NCI-H1092 (cell line): ENCODE measurements at places on chromosomes 3 and 15.

- no peak for DNase-seq
Observed at GRCh38 chr3:5463991-5464390, 276.5 kb downstream of the EDEM1 start.

DNA sequence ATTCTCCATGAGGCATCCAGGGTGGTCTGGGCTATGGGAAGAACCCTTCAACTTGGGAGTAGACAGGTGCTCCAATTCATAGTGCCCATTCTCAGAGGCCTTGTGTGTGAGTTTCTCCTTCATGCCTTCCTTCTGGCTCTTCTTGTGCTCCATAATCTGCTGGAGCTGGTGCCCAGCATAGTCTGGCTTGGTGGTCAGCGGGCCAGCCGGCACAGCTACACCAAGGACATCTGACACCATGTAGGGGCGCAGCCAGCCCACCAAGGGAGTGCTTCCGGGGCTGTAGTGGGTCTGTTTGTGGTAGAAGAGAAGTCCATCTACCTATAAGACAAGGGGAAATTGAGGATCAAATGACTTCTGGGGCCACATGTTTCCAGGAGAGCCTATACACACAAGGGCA is 19.2 kb upstream of the PTPN9 start:
- no peak for DNase-seq

DNA sequence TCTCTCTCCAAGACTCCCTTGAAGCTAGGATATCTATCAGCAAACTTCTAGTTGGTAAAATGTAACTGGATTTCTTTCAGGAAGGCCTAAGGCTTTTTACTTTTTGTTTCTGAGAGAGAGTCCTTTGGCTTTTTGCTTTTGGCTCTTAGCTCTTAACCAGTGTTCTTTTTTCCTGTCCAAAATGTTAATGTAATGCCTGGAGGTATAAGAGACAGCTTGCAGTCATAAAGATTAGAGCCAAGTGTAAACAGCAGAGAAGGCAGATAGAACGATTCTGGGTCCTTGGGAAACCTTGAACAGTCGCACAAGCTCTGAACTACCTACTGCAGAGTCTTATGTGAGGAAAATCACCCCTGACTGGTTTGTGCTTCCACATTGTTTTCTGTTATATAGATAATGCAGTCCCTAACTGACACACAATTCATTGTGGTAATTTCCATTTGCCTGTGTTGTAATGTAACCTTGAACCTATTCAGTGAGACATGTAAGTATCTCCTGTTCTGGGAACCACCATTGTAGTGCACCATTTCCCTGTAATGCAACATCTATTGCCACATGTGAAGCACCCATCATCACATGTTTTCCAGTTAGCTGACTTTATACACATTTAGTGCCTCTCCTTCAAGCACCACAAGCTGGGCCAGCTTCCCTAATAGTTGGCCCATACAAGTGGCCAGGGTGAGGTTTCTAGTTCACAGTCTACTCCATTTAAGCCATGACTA is 1311.9 kb downstream of the ROBO1 start:
- DNase-seq = no peak

- no peak for DNase-seq
Observed at GRCh38 chr3:40230382-40230781, 79.1 kb upstream of the EIF1B start.

DNA sequence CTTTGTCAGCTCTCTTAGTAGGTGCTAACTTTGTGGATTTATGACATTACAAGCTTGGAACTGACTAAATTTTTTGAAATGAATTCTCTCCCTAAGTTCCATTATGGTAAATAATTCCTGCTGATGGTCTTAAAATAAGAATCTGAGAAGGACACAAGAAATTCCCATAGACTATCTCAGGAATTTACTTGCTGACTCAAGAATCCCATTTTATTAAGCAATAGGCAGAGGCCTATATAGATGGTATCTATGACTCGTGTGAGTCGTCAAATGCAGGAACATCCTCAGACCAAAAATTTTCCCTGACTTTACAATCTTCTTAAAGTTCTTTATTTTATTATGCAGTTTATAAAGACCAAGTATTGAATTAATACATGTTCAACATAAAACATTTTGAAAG is 30.7 kb upstream of the CBLB start:
- no peak for DNase-seq

- no peak for DNase-seq
Observed at GRCh38 chr3:33883951-33884561, 85.6 kb downstream of the PDCD6IP start.

DNA sequence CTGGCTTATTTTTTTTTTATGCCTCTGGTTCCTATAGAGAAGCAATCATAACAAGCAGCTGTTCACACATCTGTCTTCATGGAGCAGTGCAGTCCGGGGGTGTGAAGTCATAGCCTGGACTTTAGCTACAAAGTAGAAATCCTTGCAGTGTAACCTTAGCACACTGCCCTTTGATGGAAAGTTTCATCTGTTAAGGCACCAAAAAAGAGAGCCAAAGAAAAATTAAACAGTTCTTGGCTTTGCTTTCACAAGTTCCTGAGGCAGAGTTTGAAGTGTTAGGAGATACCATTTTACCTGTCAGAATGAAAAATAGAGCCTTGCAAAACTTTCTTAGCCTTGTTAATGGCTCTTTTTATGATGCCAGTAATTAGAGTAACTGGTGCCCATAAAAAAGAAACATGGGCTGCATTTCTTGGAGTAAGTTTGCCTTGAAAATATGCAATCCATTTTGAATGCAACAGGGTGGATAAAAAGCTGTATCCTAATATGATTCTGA is 84.1 kb downstream of the PIK3R4 start:
- DNase-seq = no peak

GRCh38 chr3:184379358-184380184 is at the start of gene CHRD:
TSS of gene CHRD (plus strand) at chr3:184380054. CDS start at chr3:184380319, 265 bp downstream.
- no peak for DNase-seq

DNA sequence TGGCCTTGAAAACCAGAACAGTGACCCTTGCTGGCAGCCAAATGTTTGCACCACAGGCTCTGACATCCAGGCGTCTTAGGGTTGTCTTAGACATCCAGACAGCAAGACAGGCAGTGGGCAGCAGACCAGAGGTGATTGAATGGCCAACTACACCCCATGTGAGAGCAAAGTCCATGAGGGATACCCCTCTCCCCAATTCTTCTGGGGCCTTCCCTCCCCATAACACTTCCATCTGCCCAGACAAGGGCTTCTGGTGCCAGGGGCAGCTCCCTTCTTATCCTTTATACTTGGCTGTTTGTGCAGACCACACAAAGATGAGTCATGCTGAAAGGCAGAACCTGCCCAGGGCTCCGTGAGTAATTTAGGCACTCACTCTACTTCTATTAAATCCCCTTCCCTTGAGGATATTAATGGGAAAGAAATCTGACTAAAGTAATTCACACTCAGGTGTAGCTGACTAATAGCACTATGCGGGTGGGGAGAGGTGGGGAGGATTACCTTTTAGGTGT is 257.9 kb downstream of the UACA start:
- no peak for DNase-seq

DNA sequence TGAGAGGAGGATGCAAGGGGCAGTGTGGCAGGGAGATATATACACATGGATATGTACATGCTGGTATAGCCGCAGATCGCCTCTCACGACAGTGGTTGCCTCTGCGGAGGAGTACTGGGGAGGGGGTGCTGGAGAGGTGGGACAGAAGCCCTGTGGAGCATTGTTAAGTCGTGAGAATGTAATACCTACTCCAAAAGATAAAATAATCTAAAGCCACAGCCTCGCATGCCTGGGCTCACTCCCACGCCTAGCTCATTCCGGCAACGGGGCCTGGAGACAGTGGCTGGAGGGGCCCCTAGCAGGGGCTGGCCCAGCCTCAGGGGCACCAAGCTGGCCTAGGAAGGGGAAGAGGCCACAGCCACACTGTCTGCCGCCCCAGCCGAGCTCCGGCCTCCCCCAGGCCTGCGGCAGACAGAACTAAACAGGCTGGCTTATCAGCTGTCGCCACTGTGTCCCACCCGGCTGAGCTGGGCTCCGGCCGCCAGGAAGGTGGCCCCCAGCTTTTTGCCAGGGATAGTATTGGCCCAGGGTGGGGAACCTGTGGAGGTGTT is 65.1 kb upstream of the LCTL start:
- no peak for DNase-seq

- peak; percentile 24 for DNase-seq
Observed at GRCh38 chr15:85730001-85730820, 64.5 kb downstream of the KLHL25 start.

GRCh38 chr3:184914628-184915027 is 102.7 kb downstream of the VPS8 start:
- DNase-seq = no peak

- no peak for DNase-seq
Observed at GRCh38 chr15:28922707-28923012, 36.9 kb downstream of the APBA2 start.

DNA sequence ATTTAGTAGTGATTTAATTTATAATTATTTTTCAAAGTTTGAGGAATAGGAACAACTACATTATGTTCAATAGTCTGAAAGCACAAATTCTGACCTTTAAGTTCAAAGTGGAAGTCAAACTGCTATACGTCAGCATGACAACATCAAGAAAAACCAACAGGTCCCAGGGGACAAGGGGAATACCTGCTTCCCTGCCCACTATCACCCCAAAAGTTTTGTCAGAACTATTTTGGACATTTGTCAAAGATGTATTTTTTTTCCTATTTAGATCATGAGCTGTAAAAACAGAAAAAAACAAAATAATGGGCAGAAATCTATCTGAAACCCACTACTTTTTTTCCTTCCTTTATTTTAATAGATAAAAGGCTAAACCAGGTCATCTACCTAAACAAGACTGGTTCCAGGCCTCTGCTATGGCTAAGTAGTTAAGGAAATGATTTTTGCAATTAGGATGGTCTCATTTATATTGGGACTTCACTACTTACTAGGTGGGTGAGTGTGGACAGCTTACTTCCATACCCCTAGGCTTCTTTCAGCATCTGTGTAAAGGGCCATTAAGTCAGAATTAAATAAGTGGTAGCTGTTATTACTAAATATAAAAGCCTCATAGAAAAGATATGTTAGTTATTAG is 746.3 kb downstream of the FHIT start:
- no peak for DNase-seq

- DNase-seq = no peak
Observed at GRCh38 chr3:196220587-196220986, 4.3 kb downstream of the SLC51A start.

DNA sequence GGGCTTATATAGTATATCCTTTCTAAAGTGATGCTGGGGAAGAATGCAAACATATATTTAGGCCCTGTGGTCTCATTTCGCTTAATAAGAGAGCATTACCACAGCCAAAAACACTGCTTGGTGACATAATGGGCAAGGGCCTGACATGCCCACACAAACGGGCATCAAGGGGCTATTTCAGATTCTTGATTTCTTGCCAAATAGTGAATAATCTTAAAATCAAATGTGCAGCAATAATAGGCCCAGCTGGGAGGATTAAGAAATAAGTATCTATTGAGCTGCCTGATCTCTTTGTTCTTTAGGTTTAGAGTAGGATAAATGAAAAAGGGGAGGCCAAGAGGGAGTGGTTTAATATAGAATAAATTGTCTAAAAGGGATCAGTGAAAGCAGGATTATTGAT is 241.0 kb upstream of the GBE1 start:
- DNase-seq = no peak

GRCh38 chr3:10432156-10432845 is 73.1 kb downstream of the ATP2B2 start:
- peak; percentile 24 for DNase-seq

DNA sequence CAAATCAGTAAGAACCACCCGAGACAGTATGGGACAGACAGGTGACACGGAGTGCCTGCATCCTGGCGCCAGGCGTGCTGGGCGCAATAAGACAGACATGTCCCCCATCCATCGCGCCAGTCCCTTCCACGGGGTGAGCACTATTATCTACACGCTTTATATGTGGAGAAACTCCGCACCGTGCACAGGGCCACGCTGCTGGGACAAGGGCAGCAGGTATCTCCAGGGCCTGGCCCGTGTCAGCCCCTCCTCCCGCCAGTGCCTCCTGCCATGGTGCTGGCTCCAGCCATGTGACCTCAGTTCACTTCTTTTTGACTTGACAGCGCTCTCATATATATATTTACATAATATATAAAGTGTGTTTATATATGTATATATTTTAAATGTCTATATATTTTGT is 42.6 kb downstream of the TNK2 start:
- DNase-seq = no peak

- no peak for DNase-seq
Observed at GRCh38 chr3:56790016-56790821, 11.5 kb downstream of the ARHGEF3 start.

GRCh38 chr15:70185251-70185711 is 87.6 kb upstream of the TLE3 start:
- DNase-seq = no peak

- peak; percentile 63 for DNase-seq
Observed at GRCh38 chr3:78765671-78766485, 1001.9 kb downstream of the ROBO1 start.

GRCh38 chr3:35291471-35292236 is 347.7 kb upstream of the ARPP21 start:
- DNase-seq = no peak

DNA sequence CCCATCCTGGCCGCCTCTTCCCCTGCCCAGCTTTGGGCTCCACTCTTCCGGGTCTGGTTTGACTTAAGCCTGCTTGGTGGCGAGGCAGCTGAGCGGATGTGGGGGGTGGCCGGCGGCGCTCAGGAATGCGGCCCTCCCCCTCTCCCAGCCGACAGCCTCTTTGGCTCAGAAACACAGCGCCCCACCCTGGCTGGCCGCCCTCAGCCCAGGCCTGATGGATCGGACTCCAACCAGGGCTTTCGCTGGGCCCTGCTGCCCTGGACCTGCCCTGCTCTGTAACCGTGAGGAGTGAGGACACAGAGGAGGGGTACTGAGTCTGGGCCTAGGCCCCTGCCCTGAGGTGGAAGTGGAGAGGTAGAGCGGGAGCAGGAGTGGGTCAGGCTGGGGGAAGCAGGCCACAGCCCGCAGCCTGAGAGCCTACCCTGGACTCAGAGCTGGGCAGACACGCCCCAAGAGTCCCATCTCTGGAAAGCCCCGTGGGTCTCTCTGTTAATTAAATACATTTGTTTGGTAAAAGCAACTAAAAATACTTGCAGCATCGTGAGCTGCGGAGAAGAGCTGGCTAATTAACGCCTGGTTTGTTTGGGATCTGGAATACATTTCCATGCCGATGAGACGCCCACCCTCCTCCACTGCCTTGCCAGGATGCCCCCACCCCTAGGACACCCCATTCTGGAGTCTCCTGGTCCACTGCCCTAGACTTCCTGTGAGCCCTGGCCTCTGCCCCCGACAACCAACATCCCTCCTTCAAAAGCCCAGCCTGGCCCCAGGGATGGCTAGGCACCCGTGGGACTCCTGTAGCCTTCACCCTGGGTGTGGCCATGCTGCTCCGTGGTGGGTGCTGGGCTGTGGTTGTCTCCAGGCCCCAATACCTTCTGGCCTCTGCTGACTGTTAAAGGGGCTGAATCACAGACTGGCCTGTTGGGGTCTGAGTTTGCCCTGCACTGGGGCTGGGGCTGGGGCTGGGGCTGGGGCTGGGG is 19.6 kb downstream of the PLXNA1 start:
- DNase-seq = no peak

GRCh38 chr15:72203507-72203837 is 5.9 kb upstream of the GRAMD2A start:
- peak; percentile 73 for DNase-seq
